Uterine smooth muscle cell (primary cell): ENCODE measurements at places on chromosomes 1 and 21. TPM values are rescaled to one million over a fixed set of nuclear protein-coding genes. Genes with fewer than 3 reads are reported as not detected.

NTMT2 gene
- not detected in 2 replicates for total RNA-seq

SHISAL2A gene
- not detected in 2 replicates for total RNA-seq

SNRPE gene
- 57.0 and 86.8 TPM in 2 replicates for total RNA-seq

PTGFR gene
- total RNA-seq = 6.5 and 17.7 TPM in 2 replicates

DDAH1 gene
- total RNA-seq = 36.4 and 40.7 TPM in 2 replicates

ACKR1 gene
- not detected in 2 replicates for total RNA-seq

ILDR2 gene
- total RNA-seq = 0.11 TPM in 1 of 2 replicates, not detected in the other

ALX3 gene
- total RNA-seq = not detected in 2 replicates

ACTA1 gene
- not detected in 2 replicates for total RNA-seq

KRTAP13-1 gene
- not detected in 2 replicates for total RNA-seq

TSPAN2 gene
- 0.55 and 1.7 TPM in 2 replicates for total RNA-seq

FAM72C gene
- 0.25 and 2.0 TPM in 2 replicates for total RNA-seq
